ENCODE measurements at places on chromosomes 3 and 15.

DNA sequence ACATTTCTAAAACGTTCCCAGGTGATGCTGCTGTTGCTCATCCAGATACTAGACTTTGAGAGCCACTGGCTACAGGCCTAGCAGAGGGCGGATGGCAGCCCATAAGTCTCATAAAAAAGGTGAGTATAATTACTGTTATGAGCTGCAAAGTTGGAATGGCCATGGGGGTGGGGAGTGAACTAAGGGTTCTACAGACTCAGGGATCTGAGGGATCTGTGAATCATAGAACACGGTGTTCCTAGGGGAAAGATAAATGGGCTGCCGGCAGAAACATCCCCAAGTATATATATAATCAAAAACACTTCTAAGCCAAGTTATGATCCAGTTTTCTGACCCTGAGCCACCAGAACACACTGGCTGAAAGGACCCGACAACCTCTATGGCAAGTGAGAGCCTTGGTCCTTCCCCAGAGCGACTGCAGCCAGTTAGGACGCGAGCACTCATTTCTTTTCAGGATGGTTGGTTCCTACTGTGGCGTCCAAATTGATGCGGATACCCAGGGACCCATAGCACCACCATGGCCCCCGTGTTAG is 7.9 kb upstream of the SYNM start:
- DNase-seq = no peak

- no peak for DNase-seq
These were observed 31.6 kb downstream of the FAM227B start for GRCh38 chr15:49589030-49589429.

DNA sequence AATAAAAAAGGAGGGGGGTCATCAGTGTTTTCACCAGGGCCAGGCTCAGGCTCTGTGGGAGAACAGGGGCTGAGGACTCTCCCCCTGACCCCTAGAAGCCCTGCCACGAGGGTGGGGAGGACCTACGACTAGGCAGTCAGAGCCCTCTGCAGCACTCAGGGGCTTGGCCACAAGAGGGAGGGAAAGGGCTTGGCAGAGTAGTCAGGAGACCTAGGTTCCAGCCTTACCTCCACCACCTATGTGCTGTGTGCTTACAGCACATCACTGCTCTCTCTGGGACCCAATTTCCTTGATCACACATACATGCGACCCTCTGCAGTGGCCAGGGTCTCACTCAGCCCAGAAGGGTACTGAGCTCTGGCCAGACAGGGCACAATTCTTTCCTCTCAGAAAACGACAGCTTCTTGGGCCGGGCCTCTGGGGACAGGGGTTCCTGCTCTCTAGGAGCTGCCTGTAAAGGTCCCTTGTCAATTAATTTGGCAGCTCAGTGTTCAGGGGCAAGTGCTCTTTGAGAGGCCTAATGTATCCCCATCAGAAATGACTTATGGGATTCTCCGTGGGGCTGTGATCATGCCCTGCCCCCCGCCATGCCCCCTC is 16.4 kb upstream of the SKIC8 start:
- no peak for DNase-seq

GRCh38 chr3:109242187-109242523 is 74.2 kb downstream of the DPPA2 start:
- no peak for DNase-seq

DNA sequence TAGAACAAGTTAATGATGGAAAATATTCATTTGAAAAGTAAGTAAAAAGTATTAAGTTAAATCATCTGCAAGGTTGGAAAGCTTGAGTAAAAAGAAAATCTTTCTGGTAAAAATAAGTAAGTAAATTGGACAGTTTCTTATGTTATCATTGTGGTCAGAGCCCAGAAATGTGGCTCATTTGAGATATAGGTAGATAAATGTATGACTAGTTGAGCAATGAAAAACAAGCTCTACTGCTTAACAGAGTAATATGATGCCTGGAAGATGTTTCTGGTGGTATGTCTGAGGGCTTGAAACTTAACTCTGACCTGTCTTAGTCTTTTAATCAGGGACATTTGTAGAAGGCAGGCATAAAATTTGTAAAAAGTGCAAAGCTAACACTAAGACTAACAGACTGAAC is 444.0 kb downstream of the MFSD1 start:
- no peak for DNase-seq

DNA sequence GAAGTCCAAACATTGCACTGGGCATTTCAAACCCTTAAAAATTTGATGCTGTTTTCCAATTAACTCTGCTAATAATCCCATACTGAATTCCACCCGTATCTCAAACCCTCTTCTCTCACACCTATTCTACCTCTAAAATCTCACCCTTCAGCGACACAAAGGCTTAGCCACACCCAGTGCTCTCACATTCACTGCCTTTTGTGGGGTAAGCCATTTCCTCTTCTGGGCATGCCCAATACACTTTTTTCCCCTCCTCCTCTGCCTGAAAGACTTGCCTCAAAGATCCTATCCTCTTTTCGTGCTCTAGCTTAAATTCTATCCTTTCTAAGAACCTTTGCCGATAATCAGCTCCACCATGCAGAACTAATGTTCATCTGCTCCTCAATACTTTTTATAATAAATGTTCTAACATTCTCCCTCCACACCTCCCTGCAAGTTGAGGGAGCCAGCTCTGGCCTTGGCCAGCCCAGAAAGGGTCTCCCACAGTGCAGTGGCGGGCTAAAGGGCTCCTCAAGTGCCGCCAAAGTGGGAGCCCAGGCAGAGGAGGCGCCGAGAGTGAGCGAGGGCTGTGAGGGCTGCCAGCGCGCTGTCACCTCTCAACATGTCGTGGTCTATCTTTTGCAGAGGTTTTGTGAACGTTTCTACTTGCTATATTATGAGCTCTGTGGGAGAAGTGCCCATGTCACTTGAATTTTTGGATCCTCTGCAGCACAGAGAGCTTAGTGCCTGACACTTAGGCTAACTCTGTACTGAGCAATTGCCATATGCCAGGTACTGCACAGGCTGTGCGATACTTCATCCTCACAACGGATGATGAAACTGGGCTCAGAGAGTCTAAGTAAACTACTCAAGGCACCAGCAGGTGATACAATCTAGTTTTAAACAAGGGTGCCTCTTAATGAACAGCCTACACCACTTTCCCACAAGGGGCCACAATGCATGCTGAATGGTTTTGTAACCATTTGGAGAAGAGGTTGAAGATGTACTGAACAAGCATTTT is 53.6 kb upstream of the BCL6 start:
- DNase-seq = no peak

DNA sequence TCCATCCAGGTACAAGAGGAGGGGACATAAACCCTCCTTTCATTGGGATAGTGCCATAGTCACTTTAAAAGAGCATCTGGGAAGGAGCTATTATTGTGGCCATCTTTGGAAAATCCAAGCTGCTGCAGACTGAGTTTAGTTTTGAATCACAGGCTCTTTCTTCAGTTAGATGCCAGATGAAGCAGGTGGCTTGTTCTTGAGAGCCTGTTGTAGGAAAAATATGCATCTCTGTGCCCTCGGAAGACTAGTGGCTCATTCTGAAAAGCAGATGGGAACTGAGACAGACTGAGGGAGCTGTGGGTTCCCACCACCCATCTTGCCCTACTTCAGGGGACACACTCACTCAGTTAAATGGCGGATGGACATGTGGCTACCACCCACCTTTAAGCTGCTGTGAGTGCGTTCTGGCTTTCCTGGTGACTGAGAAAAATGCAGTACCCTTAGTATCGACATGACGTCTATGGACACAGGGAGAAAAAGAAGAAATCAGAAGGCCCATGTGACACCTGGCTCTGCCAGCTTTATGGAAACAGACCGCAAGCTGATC is 50.2 kb downstream of the RARB start:
- DNase-seq = no peak

GRCh38 chr3:120495809-120496208 is 45.0 kb upstream of the FSTL1 start:
- no peak for DNase-seq

DNA sequence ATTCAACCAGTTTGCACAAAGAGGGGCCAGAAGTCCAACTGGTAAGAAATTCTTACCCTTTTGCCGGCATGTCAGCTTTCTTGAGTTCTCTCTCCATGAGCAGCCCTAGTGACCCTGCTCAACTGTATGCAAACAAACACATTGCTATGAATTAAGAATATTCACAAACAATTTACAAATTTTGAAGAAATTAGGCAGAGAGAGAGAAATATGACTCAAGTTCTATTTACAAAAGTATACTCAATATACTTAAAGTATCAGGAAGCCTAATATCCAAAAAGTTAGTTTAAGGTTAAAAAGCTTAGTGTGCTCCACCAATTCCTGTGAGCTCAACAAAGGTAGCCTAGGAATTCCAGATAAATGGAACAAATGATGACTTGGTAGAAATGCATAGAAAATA is 3.5 kb upstream of the EHHADH start:
- no peak for DNase-seq
